ENCODE measurements at places on chromosomes 4 and X.

GRCh38 chrX:105618393-105619101, 203.8 kb upstream of the NRK start:
- no peak for DNase-seq

DNA sequence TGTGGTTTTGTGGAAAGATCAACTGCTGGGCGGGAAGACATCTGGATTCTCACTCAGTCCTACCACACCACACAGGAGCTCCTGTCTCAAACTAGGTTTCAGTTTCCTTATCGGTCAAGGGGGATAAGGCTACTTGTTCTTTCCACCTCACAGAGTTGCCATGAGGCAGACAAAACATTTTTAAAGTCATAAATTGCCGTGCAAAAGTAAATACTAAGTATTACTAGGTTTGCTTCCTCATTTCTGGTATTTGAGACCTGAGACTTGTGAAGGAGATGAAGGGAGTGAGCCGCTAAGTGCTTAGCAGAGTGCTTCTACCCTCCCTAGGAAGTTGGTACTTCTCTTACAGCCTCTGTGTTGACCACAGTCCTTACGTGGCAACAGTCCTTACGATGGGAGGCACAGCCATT, 1.5 kb downstream of the LAP3 start:
- no peak for DNase-seq

GRCh38 chrX:53728506-53728905, 42.0 kb upstream of the HUWE1 start:
- no peak for DNase-seq

GRCh38 chrX:134171661-134172587, 65.1 kb upstream of the CCDC160 start:
- DNase-seq = peak; percentile 11

- no peak for DNase-seq
Measured at GRCh38 chr4:185122681-185123345, 20.3 kb upstream of the SLC25A4 start.

GRCh38 chr4:7007944-7008343, 35.2 kb upstream of the TADA2B start:
- no peak for DNase-seq

DNA sequence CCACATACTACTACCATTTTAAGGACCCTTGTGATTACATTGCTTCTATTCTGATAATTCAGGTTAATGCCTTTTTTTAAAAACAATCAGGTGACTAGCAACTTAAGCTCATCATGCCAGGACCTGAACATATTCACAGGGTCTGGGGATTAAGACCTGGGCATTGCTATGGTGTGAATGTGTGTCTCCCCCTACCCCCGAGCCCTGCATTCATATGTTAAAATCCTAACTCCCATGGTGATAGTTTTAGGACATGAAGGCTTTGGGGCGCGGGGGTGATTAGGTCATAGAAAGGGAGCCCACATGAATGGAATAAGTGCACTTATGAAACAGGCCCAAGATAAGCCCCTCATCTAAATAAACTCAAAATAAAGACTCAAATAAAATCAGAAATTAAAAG, 734.4 kb upstream of the PABPC4L start:
- no peak for DNase-seq

- DNase-seq = no peak
Measured at GRCh38 chrX:151538190-151539122, 25.0 kb upstream of the PASD1 start.

GRCh38 chrX:41733939-41734338, 10.0 kb downstream of the GPR82 start:
- DNase-seq = no peak

DNA sequence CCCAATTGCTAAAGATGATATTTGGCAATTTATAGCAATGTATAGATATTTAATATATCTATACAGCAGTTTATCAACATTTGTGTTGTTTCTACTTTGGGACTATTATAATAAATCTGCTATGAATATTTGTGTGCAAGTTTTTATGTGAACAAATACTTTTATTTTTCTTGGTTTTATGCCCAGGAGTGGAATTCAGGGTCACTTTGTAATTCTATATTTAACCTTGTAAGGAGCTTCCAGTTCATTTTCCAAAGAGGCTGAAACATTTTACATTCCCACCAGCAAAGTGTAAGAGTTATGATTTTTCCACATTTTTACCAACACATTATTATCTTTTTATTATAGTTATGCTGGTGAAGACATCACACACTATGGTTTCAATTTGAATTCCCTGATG, 801.3 kb downstream of the PCDH18 start:
- no peak for DNase-seq

- no peak for DNase-seq
Measured at GRCh38 chrX:146456058-146456457, 353.5 kb upstream of the CXorf51B start.

DNA sequence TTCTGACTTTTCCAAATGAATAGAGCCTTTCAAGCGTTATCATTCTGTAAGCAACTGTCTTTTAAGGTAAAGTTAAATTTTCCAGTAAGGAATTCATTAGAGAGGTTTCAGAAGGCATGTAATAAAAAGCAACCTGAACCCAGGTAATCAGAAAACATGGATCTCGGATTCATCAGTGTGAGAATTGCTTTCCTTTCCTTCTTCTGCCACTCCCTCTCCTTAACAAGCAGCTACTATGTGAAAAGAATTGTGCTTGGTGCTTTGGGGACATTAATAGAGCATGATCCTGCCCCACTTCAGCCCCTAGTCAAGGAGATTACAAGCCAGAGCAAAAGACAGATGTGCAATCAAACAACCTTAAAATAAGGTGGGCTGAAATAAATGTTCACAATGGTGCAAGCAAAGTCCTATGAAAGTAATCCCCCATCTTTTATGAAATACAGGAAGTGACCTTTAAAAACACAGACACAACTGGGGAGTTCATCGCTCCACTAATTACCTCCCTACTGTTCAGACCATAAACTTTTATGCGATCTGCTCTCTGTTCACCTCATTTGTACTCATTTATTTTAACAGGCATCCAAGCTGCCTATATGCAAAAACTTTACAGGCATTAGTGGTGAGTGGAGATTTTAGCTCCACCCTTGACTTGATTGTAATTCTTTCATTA, 122.9 kb upstream of the RASGEF1B start:
- DNase-seq = no peak

DNA sequence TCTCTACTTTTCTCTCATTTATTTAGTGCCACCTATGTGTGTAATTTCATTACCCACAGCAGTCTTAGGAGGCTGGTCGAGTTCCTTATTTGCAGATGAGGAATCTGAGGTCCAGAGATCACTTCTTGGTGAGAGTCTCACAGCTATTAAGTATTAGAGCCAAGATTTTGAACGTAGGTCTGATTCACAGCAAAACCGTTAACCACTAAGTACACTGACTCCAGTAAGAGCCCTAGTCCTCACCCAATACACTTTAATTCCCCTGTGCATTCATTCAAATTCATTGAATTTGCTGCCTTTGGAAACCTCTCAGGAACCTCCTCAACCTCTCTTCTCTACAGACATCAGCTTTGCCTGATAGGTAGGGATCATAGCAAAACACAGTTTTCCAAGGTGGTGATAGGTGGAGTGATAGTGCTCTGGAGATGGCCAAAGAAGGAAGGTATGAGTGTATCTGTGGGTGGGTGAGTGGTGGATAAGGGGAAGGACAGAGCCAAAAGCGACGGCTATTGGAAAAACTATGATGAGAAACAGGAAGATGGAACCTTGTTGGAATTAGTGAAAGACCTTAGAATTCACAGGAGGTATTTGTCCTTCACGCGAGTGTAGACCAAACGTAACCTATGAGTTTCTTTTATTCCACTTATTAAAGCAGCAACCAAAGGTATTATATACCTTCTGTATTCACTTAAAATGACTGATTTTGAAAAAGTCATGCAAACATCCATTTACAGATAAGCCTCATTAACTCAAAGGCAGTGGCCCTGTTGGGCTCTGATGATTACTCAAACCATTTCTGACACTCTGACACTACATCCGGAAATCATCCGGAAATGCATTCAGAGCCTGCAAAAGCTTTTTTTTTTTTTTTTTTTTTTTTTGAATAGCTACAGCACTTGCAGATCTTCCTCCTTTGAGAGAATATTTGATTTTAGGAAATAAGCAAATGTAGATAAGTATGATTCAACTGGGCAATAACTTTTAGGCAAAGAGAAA, 6.3 kb downstream of the FMR1 start:
- no peak for DNase-seq

All from stimulated activated CD8-positive, alpha-beta memory T cell treated with anti-CD3 and anti-CD28 coated beads, Interleukin-12 subunit alpha, Interleukin-12 subunit beta, amount 100 ng/mL, for 4 hours (primary cell).